ENCODE measurements at places on chromosomes 4 and X. TPM values are rescaled to one million over a fixed set of nuclear protein-coding genes. Genes with fewer than 3 reads are reported as not detected.

Gene NR0B1
- polyA plus RNA-seq = 0.48 TPM

Gene VSIG4
- polyA plus RNA-seq = 12.6 TPM

Gene FAM9B
- not detected for polyA plus RNA-seq

Gene UPF3B
- polyA plus RNA-seq = 14.5 TPM

Gene HHIP
- polyA plus RNA-seq = 5.9 TPM

Gene GPRIN3
- 4.3 TPM for polyA plus RNA-seq

Gene DMD
- 60.6 TPM for polyA plus RNA-seq

Gene NALF2
- polyA plus RNA-seq = 0.73 TPM

Gene SPATA18
- polyA plus RNA-seq = not detected

Gene GDPD2
- polyA plus RNA-seq = 0.36 TPM

Gene BANK1
- 0.44 TPM for polyA plus RNA-seq

Gene MAGIX
- polyA plus RNA-seq = 2.3 TPM

Gene SLC25A5
- polyA plus RNA-seq = 123 TPM
